ENCODE measurements at places on chromosomes 1 and 21. TPM values are rescaled to one million over a fixed set of nuclear protein-coding genes. Genes with fewer than 3 reads are reported as not detected.

DNA sequence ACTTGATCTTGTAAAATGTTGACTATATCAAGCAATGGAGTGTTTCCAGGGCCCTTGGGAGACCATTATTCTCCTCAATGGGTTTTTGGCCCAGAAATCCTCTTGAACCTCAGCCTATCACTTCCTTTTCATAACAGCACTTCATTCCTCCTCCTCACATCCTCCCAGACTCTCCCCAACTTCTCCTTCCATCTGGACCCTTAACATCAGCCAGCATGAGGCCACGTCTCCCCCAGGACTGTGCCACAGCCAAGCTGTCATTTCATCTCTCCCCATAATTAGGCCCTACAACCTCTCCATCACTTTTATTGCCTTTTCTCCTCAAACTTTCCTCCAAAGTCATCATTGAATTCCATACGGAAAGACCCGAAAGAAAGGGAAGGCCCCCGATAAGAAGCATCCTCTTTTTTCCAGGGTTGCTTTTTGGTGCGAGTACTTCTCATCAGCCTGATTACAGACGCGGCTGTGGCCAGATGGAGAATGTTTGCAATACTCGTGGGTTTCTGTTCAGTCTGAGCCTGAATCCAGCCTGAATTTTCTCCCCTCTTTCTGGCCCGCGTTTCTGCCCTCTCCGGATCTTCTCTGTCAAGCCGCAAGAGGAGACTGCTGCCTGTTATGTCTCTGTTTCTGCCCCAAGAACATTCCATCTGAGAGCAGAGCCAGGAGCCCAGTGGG is 52.7 kb upstream of the SLC25A33 start:
- peaks cover 2% of the 10 kb centered on the region for H3K27me3 ChIP-seq
- peaks cover 3% of the 10 kb centered on the region for H3K4me1 ChIP-seq
- H3K36me3 ChIP-seq = no peaks in the 10 kb centered on the region
- no peak overlapping the region for H3K4me3 ChIP-seq

GRCh38 chr1:238396140-238396539 is 505.4 kb upstream of the ZP4 start:
- no peak for DNase-seq
- H3K36me3 ChIP-seq = no peaks in the 10 kb centered on the region
- H3K27ac ChIP-seq = no peak overlapping the region
- H3K4me3 ChIP-seq = no peak overlapping the region
- no peaks in the 10 kb centered on the region for H3K4me1 ChIP-seq

DNA sequence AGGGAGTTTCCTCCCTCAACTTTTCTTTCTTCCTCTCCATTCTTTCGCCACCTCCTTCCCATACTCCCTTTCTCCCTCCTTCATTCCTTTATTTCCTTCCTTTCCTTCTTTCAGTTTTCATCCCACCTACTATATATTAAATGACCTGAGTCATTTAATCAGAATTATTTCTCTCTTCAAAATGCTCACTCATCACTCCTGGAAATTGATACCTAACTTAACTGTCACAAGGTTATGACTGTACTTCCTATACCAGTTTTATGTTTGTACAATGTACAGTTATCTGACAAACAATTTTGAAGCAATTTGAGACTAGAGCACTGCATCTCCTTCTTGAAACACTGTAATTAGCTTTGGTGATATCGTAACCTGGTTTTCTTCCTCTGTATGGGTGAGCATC is 41.4 kb downstream of the NEXN start:
- no peak overlapping the region for H3K4me3 ChIP-seq
- H3K4me1 ChIP-seq = peaks cover 11% of the 10 kb centered on the region
- peaks cover 9% of the 10 kb centered on the region for H3K36me3 ChIP-seq
- no peak for DNase-seq
- no peak overlapping the region for H3K27ac ChIP-seq
- H3K27me3 ChIP-seq = no peaks in the 10 kb centered on the region

- peaks cover 1% of the 10 kb centered on the region for H3K36me3 ChIP-seq
- H3K4me1 ChIP-seq = no peaks in the 10 kb centered on the region
- no peak for DNase-seq
- no peak overlapping the region for H3K27ac ChIP-seq
Observed at GRCh38 chr1:161907265-161907664, 116.4 kb downstream of the OLFML2B start.

DNA sequence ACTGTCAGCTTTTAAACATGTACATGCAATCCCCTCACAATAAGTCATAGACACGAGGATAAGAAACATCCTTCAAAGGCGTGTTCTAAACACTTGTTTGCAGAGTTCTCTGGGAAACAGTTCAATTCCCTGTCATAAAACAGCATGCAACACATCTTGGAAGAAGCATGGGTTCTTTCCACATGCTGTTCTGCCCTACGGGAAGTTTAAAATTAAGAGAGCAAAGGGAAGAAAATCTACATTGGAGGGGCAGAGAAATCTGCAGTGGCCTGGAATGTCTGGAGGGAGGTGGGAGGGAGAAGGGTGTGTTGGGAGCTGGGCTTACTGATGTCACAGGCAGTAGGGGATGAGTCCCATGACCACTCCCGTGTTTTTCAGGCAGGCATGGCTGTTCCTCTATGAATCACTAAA is 98.3 kb upstream of the SLC2A1 start:
- no peaks in the 10 kb centered on the region for H3K27me3 ChIP-seq
- no peak overlapping the region for H3K27ac ChIP-seq
- H3K4me1 ChIP-seq = peaks cover 20% of the 10 kb centered on the region
- H3K36me3 ChIP-seq = no peaks in the 10 kb centered on the region
- H3K4me3 ChIP-seq = no peak overlapping the region

GRCh38 chr1:177830531-177831135 is 139.2 kb downstream of the SEC16B start:
- H3K27ac ChIP-seq = no peak overlapping the region
- H3K4me1 ChIP-seq = no peaks in the 10 kb centered on the region
- no peaks in the 10 kb centered on the region for H3K27me3 ChIP-seq
- no peaks in the 10 kb centered on the region for H3K36me3 ChIP-seq

The NEK2 gene
- total RNA-seq = 54.1 TPM

DNA sequence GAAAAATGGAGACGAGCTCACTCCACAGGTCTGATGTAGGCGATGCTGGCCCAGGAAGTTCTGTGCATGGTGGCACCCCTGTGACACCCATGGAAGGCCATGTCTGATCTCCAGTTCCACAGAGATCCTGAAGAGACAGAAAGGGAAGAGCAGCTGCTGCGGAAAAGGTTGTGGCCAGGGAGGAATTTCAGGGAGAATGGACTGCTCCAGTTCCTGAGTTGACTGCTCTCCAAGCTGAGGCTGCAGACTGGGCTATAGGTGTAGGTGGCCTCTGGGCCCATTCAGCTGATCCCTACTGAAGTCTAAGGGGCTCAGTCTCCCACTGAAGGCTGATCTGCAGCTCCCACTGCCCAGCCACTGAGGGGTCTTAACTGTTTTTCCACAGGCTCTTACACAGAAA is 89.2 kb downstream of the ETS2 start:
- no peaks in the 10 kb centered on the region for H3K36me3 ChIP-seq
- H3K27ac ChIP-seq = no peak overlapping the region
- H3K27me3 ChIP-seq = peaks cover 5% of the 10 kb centered on the region
- no peak overlapping the region for H3K4me3 ChIP-seq
- H3K4me1 ChIP-seq = no peaks in the 10 kb centered on the region

DNA sequence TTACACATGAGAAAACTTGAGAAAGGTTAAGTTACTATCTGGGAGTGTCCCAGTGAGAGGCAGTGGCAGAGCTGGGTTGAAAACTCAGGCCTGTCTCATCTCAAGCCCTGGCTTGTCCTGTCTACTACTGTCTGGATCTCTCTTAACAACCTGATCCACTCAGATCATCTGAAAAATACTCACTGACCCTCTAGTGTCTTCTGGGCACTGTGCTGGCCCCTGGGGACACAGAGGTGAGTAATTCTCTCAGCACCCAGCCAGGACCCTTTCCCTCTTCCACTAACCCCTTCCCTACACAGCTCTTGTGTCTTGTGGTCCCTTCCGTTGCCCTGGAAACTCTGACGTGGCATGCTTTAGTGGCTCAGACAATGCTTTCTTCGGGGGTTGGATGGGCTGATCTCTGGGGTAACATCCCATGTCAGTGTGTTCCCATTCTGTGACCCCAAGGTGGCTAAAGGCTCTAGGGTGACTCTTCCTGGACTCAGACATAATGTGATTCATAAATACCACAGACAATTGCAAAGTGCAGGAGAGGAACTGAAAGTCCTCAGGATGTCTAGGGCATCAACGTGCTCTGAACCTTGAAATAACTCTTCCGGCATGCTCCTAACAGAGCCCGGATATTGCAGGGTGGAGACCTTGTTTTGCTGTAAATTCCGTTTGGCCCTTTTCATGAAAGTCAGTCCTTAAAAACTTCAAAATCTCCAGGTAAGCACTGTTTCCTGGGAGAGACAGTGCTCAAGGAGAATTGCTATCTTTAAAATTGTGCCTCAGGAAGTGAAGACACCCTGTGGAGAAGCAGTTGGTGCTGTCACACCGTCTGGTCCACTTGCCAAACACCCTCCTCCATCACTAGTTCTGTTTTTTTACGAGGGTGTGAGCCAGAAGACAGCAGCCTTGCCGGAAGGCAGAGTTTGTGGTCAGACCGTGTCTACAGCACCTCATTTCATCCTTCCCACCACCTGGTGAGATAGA is 4.0 kb downstream of the SHISAL2A start:
- H3K4me3 ChIP-seq = peak overlapping the region; percentile 59
- peak; percentile 84 for DNase-seq
- peaks cover 26% of the 10 kb centered on the region for H3K36me3 ChIP-seq
- peak overlapping the region; percentile 97 for H3K27ac ChIP-seq
- H3K27me3 ChIP-seq = no peaks in the 10 kb centered on the region
- peaks cover 76% of the 10 kb centered on the region for H3K4me1 ChIP-seq

The RNU1-3 gene
- 2,232 TPM for total RNA-seq

- no peaks in the 10 kb centered on the region for H3K36me3 ChIP-seq
- no peaks in the 10 kb centered on the region for H3K27me3 ChIP-seq
- no peak overlapping the region for H3K4me3 ChIP-seq
- no peaks in the 10 kb centered on the region for H3K4me1 ChIP-seq
- DNase-seq = no peak
Observed at GRCh38 chr1:233815357-233815756, 89.1 kb upstream of the SLC35F3 start.

DNA sequence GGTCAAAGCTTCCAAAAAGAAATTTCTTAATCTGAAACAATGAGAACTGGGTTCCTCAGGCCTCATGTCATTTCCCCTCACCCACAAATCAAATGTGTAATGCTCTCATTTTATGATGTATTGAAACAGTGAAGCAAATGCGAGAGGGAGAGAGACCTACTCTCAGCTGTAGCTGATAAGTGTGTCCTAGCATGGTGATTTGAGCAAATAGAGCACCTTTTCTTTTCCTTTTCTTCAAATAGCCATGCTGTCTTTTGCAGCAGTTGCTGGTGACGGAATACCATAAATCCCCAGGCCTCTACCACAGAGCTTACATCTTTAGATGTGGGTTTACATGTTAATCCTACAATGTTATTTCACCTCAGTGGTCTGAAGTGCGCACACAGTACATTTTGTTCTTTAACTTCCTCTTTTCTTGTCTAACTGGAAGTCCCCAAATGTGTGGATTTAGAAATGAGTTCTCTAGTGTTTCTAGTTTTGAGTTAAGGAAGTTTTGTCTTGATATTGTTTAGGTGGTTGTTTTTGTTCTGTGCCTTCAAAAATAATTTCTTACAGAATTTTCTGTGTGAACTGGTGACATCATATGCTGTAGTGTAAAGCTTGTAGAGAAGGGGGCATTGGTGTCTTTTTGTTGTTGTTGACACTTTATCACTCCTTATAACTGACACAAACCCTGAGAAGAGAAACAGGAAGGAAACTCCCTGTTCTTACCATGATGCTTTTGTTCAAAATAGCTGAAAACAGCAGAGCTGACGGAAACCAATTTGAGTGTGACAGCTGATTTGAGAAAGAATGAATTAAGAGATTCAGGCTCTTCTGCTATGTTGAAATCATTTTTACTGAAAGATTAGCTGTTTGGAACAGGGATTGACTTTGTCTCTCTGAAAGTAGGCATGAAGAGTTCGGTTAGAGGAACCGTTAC is 12.2 kb downstream of the SMAP2 start:
- H3K36me3 ChIP-seq = peaks cover 57% of the 10 kb centered on the region
- H3K27ac ChIP-seq = peak overlapping the region; percentile 99
- DNase-seq = peak; percentile 84

GRCh38 chr1:3383679-3384078 is 70.8 kb upstream of the ARHGEF16 start:
- H3K4me3 ChIP-seq = no peak overlapping the region
- H3K4me1 ChIP-seq = no peaks in the 10 kb centered on the region
- no peak overlapping the region for H3K27ac ChIP-seq
- DNase-seq = no peak
- H3K36me3 ChIP-seq = no peaks in the 10 kb centered on the region

DNA sequence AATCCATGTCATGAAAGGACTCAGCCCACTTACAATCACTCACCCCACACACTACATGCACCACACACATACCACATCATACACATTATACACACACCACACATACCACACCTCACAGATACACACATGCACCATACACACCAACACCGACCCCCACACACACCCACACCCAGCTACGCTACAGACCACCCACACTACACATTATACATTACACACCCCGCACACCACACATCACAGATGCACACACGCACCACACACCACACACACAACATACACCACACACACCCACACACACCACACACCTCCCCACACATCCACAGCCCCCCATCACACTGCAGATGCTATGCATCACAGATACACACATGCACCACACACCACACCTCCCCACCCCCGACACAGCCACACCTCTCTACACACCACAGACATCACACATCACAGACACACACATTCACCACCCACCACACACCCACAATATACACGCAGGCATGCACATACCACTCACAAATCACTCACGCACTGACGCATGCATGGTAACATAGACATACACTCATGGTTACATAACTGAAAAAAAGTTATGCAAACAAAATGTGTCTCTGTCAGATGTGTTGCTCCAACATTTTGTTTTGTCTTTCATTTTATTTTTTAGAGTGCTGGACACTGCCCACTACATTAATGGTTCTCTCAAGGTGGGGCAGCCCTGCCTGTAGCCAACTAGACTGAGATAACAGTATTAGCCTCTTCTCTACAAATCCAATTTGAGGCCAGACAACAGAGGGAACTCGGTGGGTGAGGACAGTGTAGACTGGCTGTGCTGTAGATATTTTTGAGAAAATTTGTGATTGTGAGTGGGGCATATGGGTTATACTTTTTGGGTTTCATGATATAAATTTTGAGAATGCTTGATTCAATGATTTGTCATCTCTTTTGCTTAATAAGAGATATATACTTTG is 15.2 kb upstream of the PGBD2 start:
- no peak overlapping the region for H3K4me3 ChIP-seq
- H3K4me1 ChIP-seq = no peaks in the 10 kb centered on the region
- H3K36me3 ChIP-seq = no peaks in the 10 kb centered on the region
- H3K27me3 ChIP-seq = peaks cover 22% of the 10 kb centered on the region

The AMY1B gene
- total RNA-seq = not detected

Measured in activated CD8-positive, alpha-beta T cell treated with anti-CD3 and anti-CD28 coated beads, Interleukin-2, amount 10 ng/mL, durations not matched to agents 7 days and 5 days (primary cell).